ENCODE measurements at places on chromosomes 4 and X. TPM values are rescaled to one million over a fixed set of nuclear protein-coding genes. Genes with fewer than 3 reads are reported as not detected.

- no peaks in the 10 kb centered on the region for H3K36me3 ChIP-seq
- H3K27ac ChIP-seq = no peak overlapping the region
- H3K4me3 ChIP-seq = no peak overlapping the region
- DNase-seq = no peak
- H3K27me3 ChIP-seq = no peaks in the 10 kb centered on the region
Observed at GRCh38 chr4:76767983-76768382, 130.0 kb downstream of the SOWAHB start.

DNA sequence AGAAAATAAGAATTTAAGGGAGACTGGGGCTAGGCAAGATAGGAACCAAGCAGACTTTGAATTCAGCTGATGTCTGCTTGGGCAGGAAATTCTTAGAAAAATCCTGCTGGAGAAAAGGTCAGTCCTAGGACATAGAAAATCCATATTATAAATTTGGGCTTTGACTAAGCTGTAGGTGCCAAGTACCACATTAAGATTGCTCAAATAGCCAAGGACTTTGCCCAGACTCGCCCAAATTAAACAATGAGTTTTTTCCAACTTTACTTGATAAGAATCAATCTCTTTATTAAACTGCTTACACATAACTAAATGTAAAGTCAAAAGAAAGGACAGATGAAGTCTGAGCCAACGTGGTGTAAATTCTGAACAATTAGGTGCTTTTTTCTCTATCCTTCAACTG, 95.4 kb downstream of the FUNDC1 start:
- no peak for DNase-seq
- H3K36me3 ChIP-seq = no peaks in the 10 kb centered on the region
- H3K4me1 ChIP-seq = no peaks in the 10 kb centered on the region
- H3K27me3 ChIP-seq = no peaks in the 10 kb centered on the region
- no peak overlapping the region for H3K27ac ChIP-seq

GRCh38 chr4:78659264-78659663, 107.7 kb downstream of the ANXA3 start:
- no peak overlapping the region for H3K27ac ChIP-seq
- H3K36me3 ChIP-seq = no peaks in the 10 kb centered on the region
- no peak overlapping the region for H3K4me3 ChIP-seq
- no peak for DNase-seq
- H3K27me3 ChIP-seq = no peaks in the 10 kb centered on the region
- peaks cover 36% of the 10 kb centered on the region for H3K4me1 ChIP-seq

- DNase-seq = no peak
- no peaks in the 10 kb centered on the region for H3K36me3 ChIP-seq
- no peak overlapping the region for H3K4me3 ChIP-seq
- no peak overlapping the region for H3K27ac ChIP-seq
- no peaks in the 10 kb centered on the region for H3K4me1 ChIP-seq
Observed at GRCh38 chr4:89496851-89497250, 189.3 kb upstream of the GPRIN3 start.

GRCh38 chrX:23978491-23978890, 48.5 kb downstream of the KLHL15 start:
- H3K4me3 ChIP-seq = no peak overlapping the region
- no peak for DNase-seq
- no peak overlapping the region for H3K27ac ChIP-seq
- no peaks in the 10 kb centered on the region for H3K4me1 ChIP-seq
- H3K27me3 ChIP-seq = no peaks in the 10 kb centered on the region
- H3K36me3 ChIP-seq = no peaks in the 10 kb centered on the region

- no peaks in the 10 kb centered on the region for H3K4me1 ChIP-seq
- H3K36me3 ChIP-seq = no peaks in the 10 kb centered on the region
- no peak overlapping the region for H3K27ac ChIP-seq
- DNase-seq = no peak
Observed at GRCh38 chrX:44162964-44163475, 180.5 kb downstream of the EFHC2 start.

- H3K36me3 ChIP-seq = no peaks in the 10 kb centered on the region
- no peak overlapping the region for H3K27ac ChIP-seq
- H3K4me3 ChIP-seq = no peak overlapping the region
- H3K4me1 ChIP-seq = no peaks in the 10 kb centered on the region
Observed at GRCh38 chr4:120824946-120825345, 97.6 kb downstream of the PRDM5 start.

GRCh38 chrX:124393238-124393637, 46.9 kb downstream of the SH2D1A start:
- H3K27me3 ChIP-seq = no peaks in the 10 kb centered on the region
- no peak for DNase-seq
- peaks cover 9% of the 10 kb centered on the region for H3K4me1 ChIP-seq

GRCh38 chr4:153809307-153809706, 20.4 kb upstream of the SFRP2 start:
- H3K27me3 ChIP-seq = no peaks in the 10 kb centered on the region
- H3K36me3 ChIP-seq = no peaks in the 10 kb centered on the region
- H3K4me3 ChIP-seq = no peak overlapping the region
- no peak overlapping the region for H3K27ac ChIP-seq
- peak; percentile 84 for DNase-seq

DNA sequence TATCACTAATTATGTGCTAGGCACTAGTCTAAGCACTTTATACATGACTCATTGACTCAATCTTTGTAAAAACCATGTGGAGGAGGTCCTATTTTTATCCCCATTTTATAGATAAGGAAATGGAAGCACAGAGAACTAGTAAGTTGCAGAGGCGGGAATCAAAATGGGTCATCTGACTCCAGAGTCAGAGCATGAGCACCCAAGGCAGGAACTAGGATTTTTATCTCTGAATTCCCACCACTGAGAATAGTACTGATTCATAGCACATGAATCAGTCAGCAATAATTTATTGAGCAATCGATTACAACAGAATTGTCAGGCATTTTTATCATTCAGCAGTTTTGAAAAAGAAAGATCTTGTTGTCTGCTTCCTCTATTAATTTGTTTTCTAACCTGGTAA, 19.3 kb downstream of the SCARB2 start:
- H3K27ac ChIP-seq = no peak overlapping the region
- no peaks in the 10 kb centered on the region for H3K4me1 ChIP-seq
- peaks cover 9% of the 10 kb centered on the region for H3K36me3 ChIP-seq
- no peaks in the 10 kb centered on the region for H3K27me3 ChIP-seq

DNA sequence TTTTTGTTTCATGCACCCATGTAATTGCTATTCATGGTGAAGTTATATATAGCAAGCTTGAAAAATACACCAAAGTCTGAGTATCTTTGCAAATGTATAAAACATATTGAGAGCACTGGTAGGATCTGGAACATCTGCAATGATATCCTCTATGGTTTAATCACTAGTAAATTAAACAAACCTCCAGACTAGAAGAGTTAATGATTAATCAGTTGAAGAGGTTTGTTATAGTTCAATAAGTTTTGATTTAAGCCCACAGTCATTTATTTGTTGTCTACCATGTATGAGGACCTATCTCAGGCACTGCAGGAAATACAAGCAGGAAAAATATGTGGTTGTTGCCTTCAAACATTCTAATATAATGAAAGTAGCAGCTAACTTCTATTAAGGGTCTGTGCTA, 16.5 kb downstream of the CYBB start:
- H3K4me3 ChIP-seq = no peak overlapping the region
- no peak for DNase-seq
- H3K4me1 ChIP-seq = peaks cover 15% of the 10 kb centered on the region
- no peaks in the 10 kb centered on the region for H3K36me3 ChIP-seq
- no peaks in the 10 kb centered on the region for H3K27me3 ChIP-seq

GRCh38 chr4:7558436-7558835, 123.7 kb upstream of the PSAPL1 start:
- no peak overlapping the region for H3K27ac ChIP-seq
- H3K36me3 ChIP-seq = no peaks in the 10 kb centered on the region
- H3K4me1 ChIP-seq = no peaks in the 10 kb centered on the region
- no peak overlapping the region for H3K4me3 ChIP-seq

DNA sequence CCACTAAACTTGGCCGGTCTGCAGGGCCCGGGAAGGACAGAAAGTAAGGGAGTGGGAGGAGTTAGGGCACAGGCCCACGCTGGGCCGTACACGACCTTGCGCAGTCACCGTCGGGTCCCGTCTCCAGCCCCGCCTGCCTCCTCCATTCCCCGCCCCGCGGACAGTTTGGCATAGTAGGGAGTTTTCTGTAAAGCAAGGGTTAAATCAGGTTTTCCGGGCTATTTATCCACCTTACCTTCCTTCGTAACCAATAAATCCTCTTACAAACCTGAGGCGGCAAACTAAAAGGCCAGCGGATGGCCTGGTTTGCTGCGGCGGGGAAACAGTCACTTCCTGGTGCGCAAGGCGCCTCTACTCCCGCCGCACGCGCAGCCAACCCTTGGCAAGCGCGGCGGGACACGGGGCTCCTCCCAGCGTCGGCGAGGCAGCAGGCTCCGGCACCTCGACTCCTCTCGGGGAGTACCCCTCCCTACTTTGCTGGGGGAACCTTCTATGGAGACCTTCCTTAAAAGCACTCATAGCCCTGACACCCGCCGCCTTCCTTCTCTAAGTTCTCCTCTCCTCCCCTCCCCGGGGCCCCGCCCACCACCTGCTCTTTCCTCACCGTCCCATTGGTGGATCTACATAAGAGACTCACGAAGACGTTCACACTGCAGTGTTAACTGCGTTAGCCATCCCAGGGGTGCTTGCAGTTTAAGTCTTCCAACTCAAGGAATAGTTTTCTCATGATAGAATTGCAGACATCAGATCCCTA, at the start of gene TRMT2B:
TRMT2B (minus strand) TSS at position 563 of the 754 bp plus-strand sequence. CDS start 9,822 bp downstream, outside the sequence.
- H3K4me1 ChIP-seq = peaks cover 4% of the 10 kb centered on the region
- no peaks in the 10 kb centered on the region for H3K27me3 ChIP-seq
- peak within 1 kb of the TSS; percentile 93 for H3K27ac ChIP-seq
- H3K36me3 ChIP-seq = no peaks in the 10 kb centered on the region
- H3K4me3 ChIP-seq = peak within 1 kb of the TSS; percentile 81

- no peak overlapping the region for H3K27ac ChIP-seq
- DNase-seq = no peak
- H3K27me3 ChIP-seq = no peaks in the 10 kb centered on the region
- no peak overlapping the region for H3K4me3 ChIP-seq
Observed at GRCh38 chr4:9937078-9937477, 84.2 kb downstream of the SLC2A9 start.

DNA sequence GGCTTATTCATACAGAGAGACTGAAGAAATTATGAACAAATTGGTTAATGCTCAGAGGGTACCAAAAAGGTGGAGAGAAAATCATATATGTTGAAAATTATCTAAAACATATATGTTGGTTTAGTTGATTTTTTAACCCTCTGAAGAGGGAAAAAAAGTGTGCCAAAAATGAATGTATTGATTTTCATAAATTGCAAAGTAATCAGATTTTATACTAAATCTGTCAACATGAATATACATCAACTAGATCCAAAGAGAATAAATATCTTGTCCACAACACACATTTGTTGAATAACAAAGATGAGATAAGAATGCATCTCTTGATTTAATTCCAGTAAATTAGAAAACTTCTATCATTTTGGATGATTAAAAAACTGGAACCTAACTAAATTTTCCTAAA, 125.3 kb upstream of the TACR3 start:
- no peak overlapping the region for H3K27ac ChIP-seq
- no peaks in the 10 kb centered on the region for H3K36me3 ChIP-seq
- no peaks in the 10 kb centered on the region for H3K4me1 ChIP-seq

DNA sequence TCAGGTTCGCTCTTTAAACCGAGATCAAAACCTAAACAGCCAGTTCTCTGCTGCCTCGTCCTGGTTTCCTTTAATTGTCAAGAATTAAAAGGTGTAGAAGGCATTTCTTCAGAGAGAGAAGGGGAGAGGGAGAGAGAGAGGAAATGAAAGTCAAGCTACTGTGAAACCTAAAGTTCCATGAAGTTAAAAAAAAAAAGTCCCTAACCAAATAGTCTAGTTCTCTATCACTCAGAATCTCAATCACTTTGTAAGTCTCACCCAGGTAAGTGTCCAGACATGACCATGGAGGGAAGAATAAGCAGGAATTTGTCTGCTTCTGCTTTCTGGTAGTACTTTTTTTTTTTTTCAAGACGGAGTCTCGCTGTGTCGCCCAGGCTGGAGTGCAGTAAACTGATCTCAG, 18.8 kb upstream of the SMIM14 start:
- H3K4me3 ChIP-seq = no peak overlapping the region
- no peaks in the 10 kb centered on the region for H3K36me3 ChIP-seq
- no peak for DNase-seq

DNA sequence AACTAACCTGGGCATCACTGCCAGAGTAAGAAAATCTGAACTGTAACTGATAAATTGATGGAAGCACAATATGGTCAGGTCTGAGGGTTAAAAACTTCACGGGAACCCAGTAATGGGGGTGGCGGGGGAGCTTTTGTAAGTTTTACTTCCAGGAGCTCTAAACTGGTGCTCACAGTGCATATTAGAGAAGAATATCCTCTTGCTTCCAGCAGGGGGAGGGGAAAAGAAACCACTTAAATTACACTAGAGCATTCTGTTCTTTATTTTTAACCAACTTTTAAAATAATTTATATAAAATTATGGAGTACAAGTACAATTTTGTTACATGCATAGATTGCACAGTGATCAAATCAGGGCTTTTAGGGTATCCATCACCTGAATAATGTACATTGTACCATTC, 33.7 kb downstream of the WDR17 start:
- DNase-seq = no peak
- H3K27ac ChIP-seq = no peak overlapping the region
- H3K4me3 ChIP-seq = no peak overlapping the region

GRCh38 chrX:134764202-134764785, 106.0 kb upstream of the PLAC1 start:
- no peaks in the 10 kb centered on the region for H3K27me3 ChIP-seq
- H3K36me3 ChIP-seq = no peaks in the 10 kb centered on the region
- H3K4me3 ChIP-seq = no peak overlapping the region
- no peak overlapping the region for H3K27ac ChIP-seq

DNA sequence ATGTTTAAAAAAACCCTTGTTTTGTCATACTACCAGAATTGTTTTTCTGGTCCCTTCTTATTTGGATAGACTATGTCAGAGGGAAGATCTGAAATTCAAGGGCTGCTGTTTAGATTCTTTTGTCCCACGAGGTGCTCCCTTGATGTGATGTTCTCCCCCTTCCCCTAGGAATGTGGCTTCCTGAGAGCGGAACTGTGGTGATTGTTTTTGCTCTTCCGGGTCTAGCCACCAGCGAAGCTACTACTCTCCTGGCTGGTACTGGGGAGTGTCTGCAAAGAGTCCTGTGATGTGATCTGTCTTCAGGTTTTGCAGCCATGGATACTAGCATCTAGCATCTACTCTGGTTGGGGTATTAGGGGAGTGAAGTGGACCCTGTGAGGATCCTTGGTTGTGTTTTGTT, 271.1 kb downstream of the DCAF12L2 start:
- H3K27me3 ChIP-seq = no peaks in the 10 kb centered on the region
- H3K4me3 ChIP-seq = no peak overlapping the region
- no peak overlapping the region for H3K27ac ChIP-seq
- no peaks in the 10 kb centered on the region for H3K36me3 ChIP-seq

GRCh38 chr4:150960818-150961217, 54.3 kb downstream of the LRBA start:
- no peaks in the 10 kb centered on the region for H3K27me3 ChIP-seq
- DNase-seq = no peak

GRCh38 chr4:123956204-123956603, 559.6 kb downstream of the SPRY1 start:
- H3K27ac ChIP-seq = no peak overlapping the region
- H3K4me1 ChIP-seq = no peaks in the 10 kb centered on the region
- no peak for DNase-seq

Gene CSAG1
- not detected for total RNA-seq

Gene SPATA4
- total RNA-seq = not detected

Gene FAM184B
- total RNA-seq = not detected

Gene RAB40A
- total RNA-seq = 0.17 TPM

Gene VEGFC
- not detected for total RNA-seq

Gene FAM120C
- 11.5 TPM for total RNA-seq

Gene SHISA3
- not detected for total RNA-seq

Gene CHST7
- 2.1 TPM for total RNA-seq

Gene GPC3
- 0.65 TPM for total RNA-seq

Gene GAGE12H
- not detected for total RNA-seq

Gene TMEM255A
- not detected for total RNA-seq

Gene H2BW2
- not detected for total RNA-seq

Gene DUSP21
- not detected for total RNA-seq
